Activated CD8-positive, alpha-beta memory T cell treated with anti-CD3 and anti-CD28 coated beads for 1 hour (primary cell): ENCODE measurements at places on chromosomes 5 and 9.

DNA sequence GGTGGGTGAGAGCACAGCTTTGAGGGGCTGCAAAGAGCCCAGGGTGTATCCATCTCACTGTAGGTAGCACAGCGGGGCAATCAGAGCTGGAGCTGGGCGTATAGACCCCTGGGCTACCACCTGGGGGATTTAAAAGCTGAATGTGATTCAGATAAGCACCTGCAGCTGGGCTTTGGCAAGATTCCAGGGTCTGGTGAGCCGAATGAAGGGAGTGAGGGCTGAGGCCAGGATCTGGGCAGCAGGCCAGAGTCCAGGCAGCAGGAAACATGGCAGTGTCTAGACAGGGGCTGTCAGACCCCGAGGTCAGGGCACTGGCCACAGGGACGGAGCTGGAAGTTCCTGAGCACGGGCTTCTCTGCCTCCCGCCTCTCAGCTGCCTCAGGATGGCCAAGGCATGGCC is 8.7 kb downstream of the ASS1 start:
- no peak for DNase-seq

DNA sequence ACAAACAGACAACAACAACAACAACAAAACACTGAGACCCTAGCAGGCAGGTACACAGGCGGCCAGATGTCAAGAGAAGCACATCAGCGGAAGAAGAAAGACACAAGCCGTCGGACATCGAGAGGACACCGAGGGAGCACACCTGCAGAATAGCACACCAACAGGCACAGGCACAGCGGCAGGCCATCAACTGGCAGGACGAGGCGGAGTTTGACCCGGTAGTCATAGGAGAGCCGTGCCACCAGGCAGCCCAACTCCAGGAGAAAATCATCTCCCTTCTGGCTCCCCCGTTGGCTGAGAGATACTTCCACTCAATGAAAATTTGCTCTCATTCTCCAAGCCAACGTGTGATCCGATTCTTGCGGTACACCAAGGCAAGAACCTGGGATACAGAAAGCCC is 352.1 kb upstream of the IZUMO3 start:
- DNase-seq: no peak

GRCh38 chr5:145378226-145378625 is 456.9 kb downstream of the PRELID2 start:
- no peak for DNase-seq

GRCh38 chr5:132525299-132525724 is 18.0 kb downstream of the IL5 start:
- no peak for DNase-seq

DNA sequence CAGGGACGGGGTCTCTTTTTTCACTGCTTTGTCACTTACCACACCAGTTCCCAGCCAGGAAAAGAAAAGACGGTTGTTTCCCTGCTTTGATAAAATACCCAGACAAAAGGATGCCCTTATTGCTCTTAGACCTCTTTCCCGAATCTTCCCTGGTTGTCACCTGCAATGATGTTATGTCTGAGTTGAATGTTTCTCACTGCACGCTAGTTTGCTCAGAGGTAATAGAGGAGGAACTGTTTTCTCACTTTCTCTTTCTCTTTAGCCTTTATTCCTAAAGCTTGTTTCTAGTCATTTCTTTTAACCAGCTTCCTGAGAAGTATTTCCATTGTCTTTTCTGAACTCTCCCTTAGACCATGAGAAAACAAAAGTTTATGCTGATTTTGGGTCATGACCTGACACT is 32.9 kb downstream of the ACER2 start:
- no peak for DNase-seq

GRCh38 chr9:81522716-81523551 is 166.4 kb downstream of the TLE1 start:
- DNase-seq: no peak

GRCh38 chr9:16236882-16237281 is 633.6 kb downstream of the BNC2 start:
- DNase-seq: no peak

DNA sequence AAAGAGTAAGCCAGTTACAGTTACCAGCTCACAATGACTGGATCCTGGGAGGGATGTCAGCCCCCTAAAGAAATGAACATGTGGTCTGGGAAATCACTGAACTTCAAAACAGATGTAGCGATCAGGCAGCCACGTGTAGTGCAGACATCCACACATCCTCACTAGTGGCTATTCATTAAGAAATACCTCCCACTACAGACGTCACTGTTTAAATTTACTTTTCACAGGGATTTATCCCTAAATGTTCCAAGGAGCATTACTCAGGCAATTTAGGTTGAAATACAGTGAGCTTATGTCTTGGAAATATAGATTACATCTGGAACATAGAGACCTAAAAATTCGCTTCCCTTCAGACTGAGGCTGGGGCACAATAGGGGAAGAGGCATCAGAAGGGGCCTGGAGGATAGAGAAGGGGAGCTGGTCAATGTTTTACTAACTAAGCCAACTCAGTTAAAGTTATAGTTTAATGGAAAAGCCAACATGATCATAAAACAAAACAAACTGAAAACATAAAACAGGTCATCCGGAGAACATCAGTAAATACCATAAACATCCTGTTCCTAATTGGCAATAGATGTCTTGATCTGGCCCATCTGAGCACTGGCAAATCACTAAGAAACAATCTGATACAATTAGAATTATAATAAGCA is 92.3 kb downstream of the FANCC start:
- no peak for DNase-seq

DNA sequence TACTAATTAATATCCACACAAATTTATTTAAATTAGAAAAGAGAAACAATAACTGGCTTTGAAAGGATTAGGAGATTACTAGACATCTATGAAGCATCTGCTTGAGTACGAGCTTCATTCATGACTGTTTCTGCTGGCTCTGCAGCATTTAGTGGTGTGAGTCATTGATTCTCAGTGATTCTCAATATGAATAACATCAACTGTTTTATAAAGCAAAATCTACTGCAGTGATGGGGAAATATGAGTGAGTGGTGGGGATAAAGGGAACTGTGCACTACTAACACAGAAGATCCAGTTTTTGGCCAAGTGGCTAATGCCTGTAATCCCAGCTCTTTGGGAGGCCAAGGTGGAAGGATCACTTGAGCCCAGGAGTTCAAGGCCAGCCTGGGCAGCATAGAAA is 8.4 kb downstream of the FNBP1 start:
- DNase-seq: no peak

DNA sequence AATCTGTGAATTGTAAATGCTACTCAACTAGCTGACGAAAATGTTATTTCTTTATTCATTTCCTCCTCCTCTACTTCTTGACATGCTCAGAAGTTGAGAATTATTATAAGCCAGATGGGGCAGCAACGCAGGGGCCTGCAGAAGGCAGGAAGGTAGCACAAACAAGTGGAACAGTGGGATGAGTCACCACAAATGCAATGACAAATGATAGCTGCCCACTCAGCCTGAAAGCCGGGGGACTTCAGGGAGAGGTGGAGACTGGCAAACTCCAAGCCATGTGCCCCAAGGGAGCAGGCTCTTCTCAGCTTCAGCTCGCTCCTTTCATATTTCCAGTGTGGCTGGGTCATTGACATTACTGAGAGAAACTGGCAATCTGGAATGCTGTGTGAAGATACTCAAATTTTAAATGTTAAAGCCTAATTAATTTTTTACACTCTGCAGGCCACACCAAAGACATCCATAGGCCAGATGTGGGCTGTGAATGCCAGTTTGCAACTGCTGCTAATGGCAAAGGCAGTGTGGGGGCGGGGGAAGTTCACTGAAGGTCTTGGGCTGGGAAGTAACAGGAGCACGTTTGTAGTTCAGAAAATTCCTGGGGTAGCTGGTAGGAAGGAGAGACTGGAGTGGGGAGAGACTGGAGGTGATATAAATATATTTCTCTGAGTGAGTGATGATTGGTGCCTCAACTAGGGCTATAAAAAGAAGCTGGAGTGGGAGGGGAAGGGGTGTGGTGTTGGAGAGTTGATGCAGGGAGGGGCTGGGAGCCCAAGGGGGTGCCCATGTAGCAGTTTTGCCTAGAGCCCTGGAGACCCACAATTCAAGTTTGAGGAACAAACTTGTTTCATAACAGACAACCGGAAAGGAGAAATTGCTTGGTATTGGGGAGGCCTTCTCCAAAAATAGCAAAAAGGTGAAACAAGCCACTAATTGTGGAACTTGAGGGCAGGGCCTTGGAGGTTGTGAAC is 20.8 kb upstream of the ADRB2 start:
- DNase-seq: no peak
